ENCODE measurements at places on chromosomes 2 and 18. TPM values are rescaled to one million over a fixed set of nuclear protein-coding genes. Genes with fewer than 3 reads are reported as not detected.
A peak's percentile ranks its signal among the peaks of the same experiment; 100 is the strongest.

Gene CREG2
- not detected for total RNA-seq

Gene NT5C1B
- total RNA-seq = not detected

- no peak for DNase-seq
Observed at GRCh38 chr2:205764270-205764746, 82.0 kb downstream of the NRP2 start.

- DNase-seq = no peak
Observed at GRCh38 chr2:239323447-239323846, 77.4 kb downstream of the HDAC4 start.

GRCh38 chr2:30403592-30404312 lies 43.3 kb upstream of the LCLAT1 start:
- DNase-seq = no peak

GRCh38 chr2:43402002-43402401 lies 175.6 kb upstream of the ZFP36L2 start:
- DNase-seq = no peak

- DNase-seq = no peak
Observed at GRCh38 chr18:50195689-50196088, 742 bp upstream of the MYO5B start.

GRCh38 chr2:201279079-201279478 lies 18.7 kb downstream of the CASP8 start:
- DNase-seq = no peak

Gene CYTIP
- 1.3 TPM for total RNA-seq

Gene RTP5
- total RNA-seq = not detected

DNA sequence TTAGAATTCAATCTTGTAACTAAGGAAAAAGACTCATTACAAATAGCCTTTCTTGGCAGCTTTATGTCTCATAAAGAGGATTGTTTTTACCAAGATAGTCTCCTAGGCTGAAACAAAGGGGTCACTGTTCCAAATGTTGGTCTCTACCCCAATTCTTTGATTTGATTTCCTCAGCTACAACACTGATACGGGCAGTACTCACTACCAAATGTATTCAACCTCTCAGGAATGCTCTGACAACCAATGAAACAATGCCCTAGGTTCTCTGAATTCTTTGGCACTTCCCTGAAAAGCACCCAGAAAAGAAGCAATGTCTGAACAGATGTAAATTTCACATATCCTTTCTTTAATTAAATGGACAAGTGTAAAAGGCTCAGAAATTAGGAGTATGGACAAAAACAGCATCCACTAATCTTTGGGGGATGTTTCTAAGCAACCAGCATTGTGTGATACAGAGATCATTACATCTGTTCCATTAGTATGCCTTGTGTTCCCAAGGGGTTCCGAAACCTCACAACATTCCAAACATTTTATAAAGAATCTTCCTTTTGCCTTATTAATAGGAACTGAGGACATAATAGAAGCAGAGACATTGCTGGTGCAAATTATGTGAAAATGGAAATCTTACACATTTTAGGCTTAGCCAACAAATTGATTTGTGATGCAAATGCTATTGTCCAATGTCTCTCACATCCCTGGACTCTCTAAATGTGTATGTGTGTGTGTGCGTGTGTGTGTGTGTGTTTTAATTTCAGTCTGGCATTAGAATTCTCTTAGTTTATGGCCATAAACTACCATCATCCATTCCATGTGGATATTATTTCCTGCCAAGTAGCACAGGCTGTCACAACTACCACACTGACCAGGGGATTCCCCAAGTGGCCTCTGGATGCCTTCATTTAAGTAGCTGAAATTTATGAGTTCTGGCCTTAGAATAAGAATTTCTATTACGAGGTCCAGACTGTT lies 276.0 kb downstream of the MTX2 start:
- no peak for DNase-seq

Gene IL1B
- not detected for total RNA-seq

DNA sequence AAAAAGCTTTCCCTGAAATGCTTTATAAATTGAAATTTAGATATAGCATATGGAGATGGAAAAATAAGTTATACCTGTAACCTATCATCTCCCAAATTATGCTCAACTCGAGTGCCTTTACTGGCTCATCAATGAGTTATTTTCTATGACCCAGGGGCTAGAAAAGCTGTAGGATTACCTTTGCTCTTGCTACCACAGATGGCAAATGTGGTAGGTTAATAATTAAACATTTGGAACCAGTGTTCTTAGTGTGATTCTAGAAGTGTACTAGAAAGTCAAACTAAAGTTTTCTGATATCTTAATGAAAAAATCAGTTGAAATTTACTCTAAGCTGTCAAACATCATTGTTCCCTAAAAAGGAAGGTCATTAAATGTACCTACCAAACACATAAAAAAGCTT lies 22.5 kb downstream of the ALS2 start:
- DNase-seq = no peak

DNA sequence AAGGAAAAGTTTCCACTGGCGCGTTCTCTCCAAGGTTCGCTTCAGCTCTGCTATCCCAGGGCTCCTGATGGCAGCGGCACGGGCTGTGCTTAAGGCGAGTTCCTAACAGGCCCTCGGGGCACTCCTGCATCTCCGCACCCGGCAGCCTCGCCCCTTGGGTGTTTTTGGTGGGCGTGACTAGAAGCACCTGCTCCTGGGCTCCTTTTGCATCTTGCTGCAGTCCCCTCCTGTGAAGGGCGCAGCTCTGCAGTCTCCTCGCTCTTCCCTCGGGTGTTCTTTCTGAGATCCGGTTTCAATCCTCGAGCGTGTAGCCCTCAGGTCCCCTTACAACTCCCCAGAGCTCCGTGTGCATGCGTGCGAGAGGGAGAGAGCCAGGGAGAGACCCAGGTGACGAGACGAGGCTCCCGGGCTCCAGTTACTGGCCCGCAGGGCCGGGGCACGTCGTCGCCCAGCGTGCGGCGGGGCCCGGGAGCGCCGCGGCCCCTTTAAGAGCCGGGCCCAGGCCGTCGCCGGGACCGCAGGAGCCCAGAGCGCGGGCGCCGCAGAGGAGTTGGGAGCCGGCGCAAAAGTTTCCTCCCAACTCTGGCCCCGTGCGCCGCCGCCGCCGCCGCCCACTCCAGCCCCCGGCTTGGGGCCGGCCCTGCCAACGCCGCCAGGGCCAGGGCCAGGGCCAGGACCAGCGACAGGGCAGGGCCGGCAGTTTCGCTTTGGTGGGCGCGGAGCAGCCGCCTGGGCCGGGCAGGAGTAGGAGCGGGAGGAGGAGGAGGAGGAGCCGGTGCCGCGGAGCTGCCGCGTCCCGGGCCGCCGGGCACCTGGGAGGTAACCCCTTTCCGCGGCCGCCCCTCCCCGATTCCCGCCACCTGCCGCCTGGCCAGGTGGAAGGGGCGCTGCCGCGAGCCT lies at the start of gene PARD3B:
Gene PARD3B (plus strand): TSS at position 515 of the 900 bp plus-strand sequence. CDS start 525 bp downstream, outside the sequence.
- peak; percentile 9 for DNase-seq

Gene KLHL29
- total RNA-seq = 4.3 TPM
